ENCODE measurements at places on chromosomes 13 and 19. TPM values are rescaled to one million over a fixed set of nuclear protein-coding genes. Genes with fewer than 3 reads are reported as not detected.

DNA sequence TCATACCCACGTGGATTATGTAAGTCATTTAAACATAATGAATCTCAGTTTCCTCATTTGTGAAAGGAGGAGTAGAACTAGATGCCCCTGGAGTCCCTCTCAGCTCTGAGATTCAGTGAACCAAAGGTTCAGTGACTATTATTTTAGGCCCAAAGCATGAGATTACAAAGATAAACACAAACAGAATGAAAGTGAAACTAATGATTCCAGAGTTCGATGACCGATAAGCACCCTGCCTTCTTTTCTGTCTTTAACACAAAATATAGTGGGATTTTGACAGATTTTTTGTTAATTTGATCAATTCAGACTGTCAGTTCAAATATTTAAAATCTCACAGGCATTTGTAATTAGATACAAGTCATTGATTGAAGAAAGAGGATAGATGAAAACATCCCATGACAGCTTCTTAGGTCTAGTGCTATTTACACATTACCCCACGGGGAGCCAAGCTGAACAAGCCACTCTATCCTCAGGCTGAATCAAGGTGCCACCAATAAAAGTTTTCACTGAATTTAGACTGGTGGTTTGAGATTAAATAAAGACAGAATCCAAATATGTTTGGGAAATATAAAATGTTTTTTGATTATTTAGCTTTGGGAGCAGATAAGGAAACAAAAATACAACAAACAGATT, 64.6 kb upstream of the RAP2A start:
- no peaks in the 10 kb centered on the region for H3K36me3 ChIP-seq
- H3K27me3 ChIP-seq = no peaks in the 10 kb centered on the region
- no peak overlapping the region for H3K4me3 ChIP-seq
- no peaks in the 10 kb centered on the region for H3K4me1 ChIP-seq
- H3K27ac ChIP-seq = no peak overlapping the region

Gene GPR12
- total RNA-seq = not detected

- H3K27me3 ChIP-seq = 0 out of 2 replicates have a peak, but pooled peaks cover 3% of the 10 kb centered on the region
- no peaks in the 10 kb centered on the region for H3K4me1 ChIP-seq
- no peaks in the 10 kb centered on the region for H3K36me3 ChIP-seq
- no peak overlapping the region for H3K4me3 ChIP-seq
Measured at GRCh38 chr19:33219261-33219815, 6.3 kb downstream of the SLC7A10 start.

DNA sequence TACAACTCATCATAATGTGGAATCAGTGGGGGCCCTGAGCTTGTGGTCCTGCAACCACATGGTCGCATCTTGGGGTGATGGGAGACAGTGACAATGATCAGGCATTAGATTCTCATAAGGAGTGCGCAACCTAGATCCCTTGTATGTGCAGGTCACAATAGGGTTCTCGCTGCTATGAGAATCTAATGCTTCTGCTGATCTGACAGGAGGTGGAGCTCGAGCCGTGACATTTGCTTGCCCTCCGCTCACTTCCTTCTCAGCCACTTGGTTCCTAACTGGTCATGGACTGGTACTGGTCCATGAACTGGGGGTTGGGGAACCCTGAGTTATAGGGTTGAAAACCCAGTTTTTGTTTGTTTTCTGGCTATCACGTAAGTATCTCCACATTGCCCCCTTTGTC, 1290.9 kb upstream of the ATXN8OS start:
- H3K4me1 ChIP-seq = no peaks in the 10 kb centered on the region
- no peak overlapping the region for H3K27ac ChIP-seq
- DNase-seq = no peak

Gene ZNF442
- total RNA-seq = 4.0 TPM

- no peaks in the 10 kb centered on the region for H3K4me1 ChIP-seq
- H3K27me3 ChIP-seq = peaks cover 6% of the 10 kb centered on the region
- no peak for DNase-seq
- H3K36me3 ChIP-seq = no peaks in the 10 kb centered on the region
- H3K4me3 ChIP-seq = peak overlapping the region; percentile 92
- H3K27ac ChIP-seq = no peak overlapping the region
Measured at GRCh38 chr13:43786472-43786765, 353 bp downstream of the ENOX1 start.

Gene ZNF229
- 5.6 TPM for total RNA-seq

- no peaks in the 10 kb centered on the region for H3K36me3 ChIP-seq
- H3K27me3 ChIP-seq = no peaks in the 10 kb centered on the region
- DNase-seq = no peak
- H3K27ac ChIP-seq = no peak overlapping the region
Measured at GRCh38 chr19:6837525-6837924, 49.9 kb upstream of the ADGRE1 start.

DNA sequence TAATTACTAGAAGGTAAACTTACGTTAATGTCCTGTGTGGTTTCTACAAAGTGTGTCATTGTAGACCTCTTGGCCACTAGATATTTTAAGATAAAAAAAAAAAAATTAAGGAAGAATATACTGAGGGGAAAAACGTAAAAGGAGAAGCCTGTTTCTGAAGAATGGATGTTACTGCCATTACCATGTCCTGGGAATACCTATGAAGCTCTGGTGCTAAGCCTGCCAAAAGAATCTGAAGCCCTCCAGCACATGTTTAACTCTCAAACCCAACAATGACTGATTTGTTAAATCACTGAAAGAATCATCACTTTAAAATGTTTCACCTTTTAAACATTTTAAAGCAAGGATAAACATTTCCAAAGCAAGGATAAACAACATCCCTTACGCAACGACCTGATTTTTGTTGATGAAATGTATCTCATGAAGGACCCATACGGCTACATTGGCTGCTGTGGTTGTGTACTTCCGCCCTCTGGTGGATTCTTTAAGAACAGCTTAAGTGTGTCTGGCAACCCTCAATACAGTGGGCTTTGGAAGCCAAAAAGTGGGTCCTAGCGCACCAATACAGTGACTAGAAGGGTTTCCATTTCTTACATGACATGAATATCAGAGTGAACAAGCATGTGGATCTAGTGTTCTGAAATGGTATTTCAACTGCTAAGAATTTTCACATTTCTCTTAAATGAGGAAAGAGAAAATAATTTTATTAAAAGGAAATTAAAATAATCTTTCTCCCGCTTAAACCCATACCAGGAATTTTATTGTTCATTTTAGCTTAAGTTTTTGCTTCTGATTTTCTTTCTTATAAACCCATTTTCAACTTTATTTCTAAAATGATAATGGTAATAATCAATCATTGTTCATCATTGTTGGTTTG, 74.5 kb upstream of the RAP2A start:
- no peak overlapping the region for H3K27ac ChIP-seq
- peak; percentile 61 for DNase-seq
- no peaks in the 10 kb centered on the region for H3K4me1 ChIP-seq
- H3K27me3 ChIP-seq = no peaks in the 10 kb centered on the region
- H3K36me3 ChIP-seq = no peaks in the 10 kb centered on the region
